Activated CD4-positive, alpha-beta memory T cell treated with anti-CD3 and anti-CD28 coated beads, Interleukin-2, amount 10 ng/mL, durations not matched to agents 7 days and 5 days (primary cell): ENCODE measurements at places on chromosomes 5 and 9. TPM values are rescaled to one million over a fixed set of nuclear protein-coding genes. Genes with fewer than 3 reads are reported as not detected.

- H3K27me3 ChIP-seq: no peaks in the 10 kb centered on the region
- no peak overlapping the region for H3K27ac ChIP-seq
- H3K4me1 ChIP-seq: no peaks in the 10 kb centered on the region
- no peak for DNase-seq
- no peak overlapping the region for H3K4me3 ChIP-seq
- H3K36me3 ChIP-seq: no peaks in the 10 kb centered on the region
Measured at GRCh38 chr9:134890155-134890495, 9.5 kb downstream of the FCN2 start.

DNA sequence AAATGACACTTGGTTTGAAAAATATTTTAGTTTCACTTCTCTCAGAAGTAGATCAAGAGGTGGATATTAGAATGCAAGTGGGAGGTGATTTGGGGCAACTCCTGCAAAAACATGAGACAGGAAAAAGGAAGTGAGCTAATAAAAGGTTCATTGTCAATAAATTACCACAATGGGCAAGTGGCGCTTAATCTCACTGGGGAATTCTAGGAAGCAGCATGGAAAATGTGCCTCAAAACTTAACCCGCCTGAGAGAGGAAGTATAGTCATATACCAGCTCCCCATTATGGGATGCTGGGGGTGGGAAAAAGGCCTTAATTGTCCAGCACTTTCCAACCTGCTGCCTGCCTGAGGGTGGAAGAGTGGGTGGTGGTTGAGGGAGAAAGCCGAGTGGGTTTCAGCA lies 204.1 kb downstream of the ELAVL2 start:
- DNase-seq: no peak
- H3K4me1 ChIP-seq: no peaks in the 10 kb centered on the region
- H3K36me3 ChIP-seq: no peaks in the 10 kb centered on the region
- H3K4me3 ChIP-seq: no peak overlapping the region
- H3K27me3 ChIP-seq: no peaks in the 10 kb centered on the region

- H3K4me1 ChIP-seq: peaks cover 1% of the 10 kb centered on the region
- no peaks in the 10 kb centered on the region for H3K36me3 ChIP-seq
- no peak within 1 kb of the TSS for H3K4me3 ChIP-seq
- H3K27ac ChIP-seq: no peak within 1 kb of the TSS
Measured at GRCh38 chr5:136028782-136029742, at the start of gene TGFBI. Gene TGFBI, plus strand, starts transcription at chr5:136028988. Its CDS starts 68 bp downstream, at chr5:136029056.

- peak overlapping the region; percentile 97 for H3K4me3 ChIP-seq
- H3K27me3 ChIP-seq: peaks cover 5% of the 10 kb centered on the region
- H3K36me3 ChIP-seq: peaks cover 47% of the 10 kb centered on the region
- peaks cover 55% of the 10 kb centered on the region for H3K4me1 ChIP-seq
- H3K27ac ChIP-seq: peak overlapping the region; percentile 97
- DNase-seq: no peak
Measured at GRCh38 chr5:52801329-52801728, 13.6 kb downstream of the ITGA1 start.

GRCh38 chr9:37452611-37453010 lies 12.6 kb downstream of the ZBTB5 start:
- H3K27me3 ChIP-seq: no peaks in the 10 kb centered on the region
- no peak overlapping the region for H3K4me3 ChIP-seq
- DNase-seq: no peak
- H3K27ac ChIP-seq: no peak overlapping the region
- peaks cover 18% of the 10 kb centered on the region for H3K36me3 ChIP-seq

DNA sequence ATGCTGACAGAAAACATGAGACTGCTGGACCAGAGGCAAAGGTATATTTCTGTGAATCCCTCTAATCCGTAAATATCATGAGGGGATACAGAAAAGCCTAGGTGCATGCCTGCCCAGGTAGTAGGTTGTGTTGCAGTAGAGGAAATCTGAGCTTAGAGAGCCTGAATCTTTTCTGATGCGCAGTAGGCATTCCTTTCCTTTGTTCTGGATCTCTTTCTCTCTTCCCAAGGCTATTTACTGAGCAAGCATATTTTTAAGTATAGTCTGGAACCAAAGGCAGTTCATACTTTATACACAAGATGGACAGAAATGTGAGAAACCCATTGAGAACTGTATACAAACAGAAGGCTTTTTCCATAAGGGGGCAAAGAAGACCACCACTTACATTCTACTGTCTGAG lies 359.3 kb downstream of the TMEM161B start:
- DNase-seq: no peak
- no peaks in the 10 kb centered on the region for H3K27me3 ChIP-seq
- no peaks in the 10 kb centered on the region for H3K36me3 ChIP-seq
- no peak overlapping the region for H3K4me3 ChIP-seq

- DNase-seq: no peak
- H3K36me3 ChIP-seq: no peaks in the 10 kb centered on the region
- peaks cover 11% of the 10 kb centered on the region for H3K27me3 ChIP-seq
- H3K27ac ChIP-seq: no peak overlapping the region
Measured at GRCh38 chr5:38607930-38608564, 51.6 kb upstream of the LIFR start.

GRCh38 chr9:117249799-117250198 lies 165.1 kb downstream of the ASTN2 start:
- no peaks in the 10 kb centered on the region for H3K27me3 ChIP-seq
- DNase-seq: no peak
- no peak overlapping the region for H3K27ac ChIP-seq
- no peak overlapping the region for H3K4me3 ChIP-seq
- H3K36me3 ChIP-seq: no peaks in the 10 kb centered on the region

- no peak overlapping the region for H3K27ac ChIP-seq
- no peaks in the 10 kb centered on the region for H3K4me1 ChIP-seq
- no peak for DNase-seq
- H3K27me3 ChIP-seq: no peaks in the 10 kb centered on the region
Measured at GRCh38 chr5:104024538-104024937, 461.9 kb upstream of the NUDT12 start.

GRCh38 chr9:114004221-114004716 lies 73.8 kb downstream of the AMBP start:
- H3K27me3 ChIP-seq: no peaks in the 10 kb centered on the region
- H3K27ac ChIP-seq: no peak overlapping the region
- H3K4me3 ChIP-seq: no peak overlapping the region
- DNase-seq: peak; percentile 5
- no peaks in the 10 kb centered on the region for H3K36me3 ChIP-seq

DNA sequence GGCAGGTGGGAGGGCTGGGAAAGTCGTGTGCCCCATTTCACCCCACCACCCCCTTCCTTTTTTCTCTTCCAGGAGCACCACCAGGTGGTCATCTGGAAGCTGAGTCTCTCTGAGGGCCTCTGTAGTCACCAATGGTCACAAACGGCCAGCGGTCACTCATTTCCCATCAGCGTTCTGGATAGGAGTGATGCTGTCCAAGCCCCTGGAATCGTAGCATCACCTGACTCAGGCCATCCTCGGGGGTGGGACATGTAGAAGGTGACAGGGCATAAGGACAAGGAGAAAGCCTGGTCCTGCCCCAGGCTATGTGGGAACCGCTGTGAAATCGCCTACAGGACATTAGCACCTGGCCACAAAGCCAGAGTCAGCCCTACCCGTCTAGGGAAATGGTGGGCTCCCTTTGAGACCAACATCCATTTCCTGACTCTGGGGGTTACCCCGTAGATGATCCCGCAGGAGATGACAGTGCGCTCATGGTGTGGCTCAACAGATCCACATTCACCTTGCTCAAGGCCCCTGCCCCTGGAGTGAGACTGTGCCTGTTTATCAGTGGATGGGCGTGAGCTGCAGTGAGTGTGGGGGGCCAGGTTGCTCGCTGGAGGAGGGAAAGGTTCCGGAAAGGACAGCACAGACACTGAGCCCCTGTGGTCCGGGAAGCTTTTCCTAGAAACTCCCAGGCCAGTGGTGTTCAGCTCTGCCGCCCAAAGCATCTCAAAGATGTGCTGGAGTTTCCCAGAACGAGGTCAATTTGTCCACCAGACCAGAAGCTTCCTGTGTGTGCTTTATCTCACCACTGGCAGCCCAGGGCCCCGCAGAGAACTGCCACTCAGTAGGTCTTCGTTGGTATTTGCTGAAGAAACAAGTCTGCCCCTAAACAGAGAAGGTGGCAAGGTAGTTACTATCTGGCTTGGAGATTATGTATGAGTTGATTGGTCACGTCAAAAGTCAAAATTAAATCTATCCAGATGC lies 61.1 kb upstream of the UNC5A start:
- peaks cover 13% of the 10 kb centered on the region for H3K4me1 ChIP-seq
- H3K4me3 ChIP-seq: no peak overlapping the region
- peaks cover 39% of the 10 kb centered on the region for H3K27me3 ChIP-seq
- DNase-seq: no peak

GRCh38 chr9:135559606-135560005 lies 1.9 kb upstream of the PAEP start:
- H3K4me1 ChIP-seq: no peaks in the 10 kb centered on the region
- H3K4me3 ChIP-seq: no peak overlapping the region
- peaks cover 6% of the 10 kb centered on the region for H3K27me3 ChIP-seq
- no peak for DNase-seq
- H3K36me3 ChIP-seq: no peaks in the 10 kb centered on the region
- no peak overlapping the region for H3K27ac ChIP-seq

DNA sequence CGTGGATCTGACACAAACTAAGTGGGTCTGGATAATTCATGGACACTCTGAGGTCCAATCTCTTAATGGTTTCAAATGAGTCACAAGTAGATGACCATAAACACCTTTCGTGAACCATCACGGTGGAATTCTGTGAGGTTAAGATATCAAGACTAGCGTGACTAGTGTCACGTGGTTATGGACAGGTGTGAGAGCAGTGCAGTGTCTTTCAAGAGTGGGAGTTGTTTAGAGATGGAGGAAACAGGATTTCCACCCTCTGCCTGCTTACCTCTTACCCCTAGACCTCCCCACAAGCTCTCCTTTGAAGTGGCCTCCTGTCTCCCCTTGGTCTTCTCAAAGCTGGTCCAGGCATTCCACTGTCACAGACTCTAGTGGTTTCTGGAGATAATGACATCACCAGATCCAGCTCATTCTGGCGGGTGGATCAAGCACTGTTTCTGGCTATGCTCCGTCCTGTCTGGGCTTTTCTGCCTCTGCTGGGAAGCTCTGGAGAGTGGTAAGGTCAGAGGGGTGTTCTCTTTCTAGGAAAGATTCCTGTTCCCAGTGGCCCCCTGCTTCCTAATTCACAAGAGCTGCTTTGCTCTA lies 20.0 kb upstream of the ZNF782 start:
- DNase-seq: no peak
- peaks cover 26% of the 10 kb centered on the region for H3K4me1 ChIP-seq
- H3K4me3 ChIP-seq: no peak overlapping the region
- no peaks in the 10 kb centered on the region for H3K36me3 ChIP-seq

DNA sequence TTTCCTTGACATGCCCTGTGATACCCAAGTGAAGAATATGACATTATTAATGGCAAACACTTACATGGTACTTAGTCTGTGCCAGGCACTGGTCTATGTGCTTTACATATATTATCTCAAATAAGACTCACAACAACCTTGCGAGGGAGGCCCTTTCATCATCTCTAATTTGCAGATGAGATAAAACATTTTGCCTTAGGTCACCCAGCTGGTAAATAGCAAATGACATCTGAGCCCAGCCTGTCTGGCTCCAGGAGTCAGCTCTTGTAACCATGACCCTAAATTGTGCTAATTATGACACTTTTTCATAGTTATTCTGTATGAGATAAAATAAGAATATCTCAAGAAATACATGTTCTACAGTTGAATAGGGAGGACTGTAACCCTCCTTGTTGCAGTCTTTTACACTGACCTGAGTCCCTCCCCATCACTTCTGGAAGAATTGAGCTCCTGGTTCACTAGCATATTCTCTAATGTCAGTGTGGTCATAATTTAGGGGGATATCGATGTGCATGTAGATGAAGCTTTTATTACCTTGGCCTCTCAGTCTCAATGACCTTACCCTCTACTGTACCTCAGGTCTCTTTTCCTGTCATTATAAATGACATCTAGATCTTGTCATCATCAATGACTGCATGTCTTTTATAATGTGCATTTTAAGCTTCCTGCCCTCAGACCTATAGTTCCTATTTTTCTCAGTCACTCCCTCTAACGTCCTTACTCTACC lies 126.1 kb upstream of the HAPLN1 start:
- DNase-seq: no peak
- H3K27ac ChIP-seq: no peak overlapping the region
- H3K36me3 ChIP-seq: no peaks in the 10 kb centered on the region
- peaks cover 2% of the 10 kb centered on the region for H3K27me3 ChIP-seq
- H3K4me1 ChIP-seq: peaks cover 19% of the 10 kb centered on the region

- H3K36me3 ChIP-seq: no peaks in the 10 kb centered on the region
- H3K27ac ChIP-seq: no peak overlapping the region
- peaks cover 8% of the 10 kb centered on the region for H3K27me3 ChIP-seq
- no peaks in the 10 kb centered on the region for H3K4me1 ChIP-seq
- no peak for DNase-seq
Measured at GRCh38 chr9:87836536-87836935, 46.1 kb upstream of the SPATA31E1 start.

GRCh38 chr9:88077071-88077617 lies 61.1 kb downstream of the SPATA31C2 start:
- peaks cover 13% of the 10 kb centered on the region for H3K4me1 ChIP-seq
- no peak for DNase-seq
- no peaks in the 10 kb centered on the region for H3K36me3 ChIP-seq
- peak overlapping the region; percentile 53 for H3K4me3 ChIP-seq
- no peak overlapping the region for H3K27ac ChIP-seq

DNA sequence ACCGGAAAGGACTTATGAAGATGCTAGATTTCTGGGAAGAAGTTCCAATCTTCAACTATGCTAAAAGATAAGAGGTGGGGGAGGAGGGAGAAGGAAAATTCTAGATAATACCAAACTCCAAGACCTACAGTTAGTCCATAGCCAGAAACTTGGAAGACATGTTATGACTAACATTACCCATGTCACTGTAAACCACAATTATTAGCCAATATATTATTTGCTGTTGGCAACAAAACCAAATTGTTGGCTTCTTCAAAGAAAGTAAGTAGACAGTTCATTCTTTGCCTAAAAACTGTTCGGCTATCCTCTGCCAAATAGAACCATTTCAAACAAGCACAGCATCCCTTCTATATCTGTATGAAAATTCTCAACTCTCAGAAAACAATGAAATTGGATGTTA lies 25.1 kb downstream of the PRLR start:
- no peaks in the 10 kb centered on the region for H3K36me3 ChIP-seq
- peaks cover 32% of the 10 kb centered on the region for H3K27me3 ChIP-seq
- no peaks in the 10 kb centered on the region for H3K4me1 ChIP-seq
- DNase-seq: no peak

- no peak for DNase-seq
- no peak overlapping the region for H3K27ac ChIP-seq
- no peak overlapping the region for H3K4me3 ChIP-seq
- H3K4me1 ChIP-seq: peaks cover 2% of the 10 kb centered on the region
- peaks cover 76% of the 10 kb centered on the region for H3K27me3 ChIP-seq
Measured at GRCh38 chr9:124758061-124758460, 13.1 kb downstream of the NR6A1 start.

Gene CD180
- 0.88 TPM for total RNA-seq

Gene GRAMD2B
- 5.0 TPM for total RNA-seq

Gene GARIN3
- total RNA-seq: not detected

Gene BAAT
- total RNA-seq: not detected

Gene PAEP
- total RNA-seq: not detected

Gene ADRB2
- 6.7 TPM for total RNA-seq

Gene SLC25A2
- total RNA-seq: 0.38 TPM

Gene MTRR
- total RNA-seq: 65.3 TPM

Gene SPRY4
- 0.86 TPM for total RNA-seq
